Astrocyte (in vitro differentiated cells and primary cell): ENCODE measurements at places on chromosomes 7 and 10. TPM values are rescaled to one million over a fixed set of nuclear protein-coding genes. Genes with fewer than 3 reads are reported as not detected.

GRCh38 chr7:36781011-36781738, 56.9 kb upstream of the AOAH start:
- no peak for DNase-seq

PDE1C gene
- 14.9 and 31.6 TPM in 2 replicates for total RNA-seq

TES gene
- total RNA-seq, result 179 and 184 TPM in 2 replicates

DNA sequence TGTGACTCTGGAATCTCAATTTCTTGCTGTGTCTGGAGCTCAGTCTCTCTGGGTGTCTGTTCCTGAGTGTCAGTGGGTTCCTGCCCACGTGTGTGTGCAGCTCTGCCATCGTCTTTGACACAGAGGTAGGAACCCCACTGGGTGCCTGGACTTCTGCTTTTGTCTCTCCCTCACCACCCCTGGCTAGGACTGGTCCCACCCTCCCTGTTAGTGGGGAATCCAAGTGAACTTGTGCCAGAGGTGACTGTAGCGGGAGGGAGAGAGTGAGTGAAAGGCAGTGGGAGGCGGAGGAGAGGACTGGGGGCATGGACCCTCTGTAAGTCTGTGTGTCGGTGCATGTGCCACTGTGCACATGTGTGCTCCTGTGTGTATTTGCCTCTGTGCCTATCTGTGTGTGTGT, 299.9 kb upstream of the ZMIZ1 start:
- no peak for DNase-seq

- no peak for DNase-seq
Observed at GRCh38 chr10:117817116-117817515, 229.6 kb downstream of the RAB11FIP2 start.

- no peak for DNase-seq
Observed at GRCh38 chr7:93579431-93579830, 4.9 kb upstream of the CALCR start.

GRCh38 chr10:47378183-47378510, 5.9 kb downstream of the ZNF488 start:
- no peak for DNase-seq

DNA sequence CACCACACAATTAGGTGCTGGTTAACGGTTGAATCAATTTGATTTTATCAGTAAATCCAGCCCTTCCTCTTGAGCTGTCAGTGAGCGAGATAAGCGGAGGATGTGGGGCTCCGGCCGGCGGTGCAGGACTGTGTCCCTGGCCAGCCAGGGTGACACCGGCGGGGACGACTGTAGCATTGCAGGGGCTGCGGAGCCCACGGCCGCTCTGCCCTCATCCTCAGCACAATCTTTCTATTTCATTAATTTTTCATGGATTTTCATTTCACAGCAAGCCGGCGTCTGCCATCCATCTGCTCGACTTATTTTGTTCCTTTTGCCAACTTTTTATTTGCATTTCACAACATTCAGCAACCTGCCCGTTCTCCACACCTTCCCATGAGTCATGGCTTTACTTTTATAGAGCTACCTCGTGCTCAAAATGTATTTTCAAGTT, 4.7 kb downstream of the ADARB2 start:
- DNase-seq, result no peak

DNA sequence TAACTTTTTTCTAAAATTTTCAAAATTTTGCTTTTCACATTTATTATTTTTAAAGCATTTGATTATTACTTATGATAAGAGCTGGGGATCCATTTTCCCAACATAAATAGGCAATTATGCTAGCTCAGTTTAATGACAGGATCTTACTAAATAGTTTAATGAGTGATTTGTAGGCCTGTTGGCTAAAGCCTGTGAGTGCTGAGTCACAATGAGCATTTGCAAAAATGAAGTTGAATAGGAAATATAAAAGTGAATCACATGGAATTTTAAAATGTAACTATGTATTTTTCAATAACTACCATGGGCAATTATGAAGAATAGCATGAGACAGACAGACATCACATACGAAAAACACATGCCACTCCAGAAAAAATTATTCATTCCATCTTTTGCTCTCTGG, 45.1 kb upstream of the ZPBP start:
- DNase-seq, result no peak

DNA sequence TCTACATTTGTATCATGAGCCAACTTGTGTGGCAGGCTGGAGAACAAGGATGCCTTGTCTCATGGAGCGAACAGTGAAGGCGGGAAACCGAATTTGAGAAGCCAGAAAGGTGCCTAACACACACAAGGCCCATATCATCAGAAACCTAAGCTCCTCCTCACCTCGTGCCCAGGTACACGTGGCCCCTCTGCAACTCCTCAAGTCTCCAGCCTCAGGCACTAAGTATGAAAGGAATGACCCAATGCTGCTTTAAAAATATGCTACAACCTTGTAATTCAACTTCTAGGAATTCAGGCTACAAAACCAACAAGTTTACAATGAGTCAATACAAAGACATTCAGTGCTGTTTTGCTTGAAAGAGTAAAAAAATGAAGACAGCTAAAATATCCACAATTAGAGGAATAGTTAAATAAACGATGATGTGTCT, 95.7 kb downstream of the CDK6 start:
- peak; percentile 95 for DNase-seq

DNA sequence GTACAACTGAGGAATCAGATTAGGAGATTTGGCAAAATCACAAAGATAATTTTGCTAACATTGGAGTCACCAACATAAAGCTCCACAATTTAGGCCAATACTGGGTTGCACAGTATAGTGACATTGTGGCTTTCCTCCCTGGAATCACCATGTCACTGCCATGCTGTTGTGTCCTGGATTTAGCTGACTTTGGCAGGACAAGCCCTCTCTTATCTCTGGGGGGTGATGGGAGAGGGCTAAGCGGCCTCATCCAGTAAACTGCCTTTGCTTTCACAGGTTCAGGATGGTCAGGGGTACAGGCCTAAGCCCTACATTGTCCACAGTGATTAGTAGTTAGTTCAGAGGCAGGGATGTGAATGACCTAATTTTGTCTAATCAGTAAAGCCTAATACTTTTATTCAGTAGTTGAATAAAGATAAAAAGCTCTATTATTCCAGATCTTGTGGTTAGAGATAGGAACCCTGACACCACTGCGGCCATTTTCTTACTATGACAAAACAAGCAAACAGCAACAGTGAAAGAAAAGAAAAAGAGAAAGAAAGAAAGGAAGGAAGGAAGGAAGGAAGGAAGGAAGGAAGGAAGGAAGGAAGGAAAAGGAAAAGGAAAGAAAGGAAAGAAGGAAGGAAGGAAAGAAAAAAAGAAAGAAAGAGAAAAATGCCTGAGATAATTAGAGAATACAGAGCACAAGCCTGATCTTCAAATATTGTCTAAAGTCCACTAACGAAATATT, 140.1 kb downstream of the ETV1 start:
- no peak for DNase-seq

TDRD1 gene
- total RNA-seq, result not detected in 2 replicates

DNA sequence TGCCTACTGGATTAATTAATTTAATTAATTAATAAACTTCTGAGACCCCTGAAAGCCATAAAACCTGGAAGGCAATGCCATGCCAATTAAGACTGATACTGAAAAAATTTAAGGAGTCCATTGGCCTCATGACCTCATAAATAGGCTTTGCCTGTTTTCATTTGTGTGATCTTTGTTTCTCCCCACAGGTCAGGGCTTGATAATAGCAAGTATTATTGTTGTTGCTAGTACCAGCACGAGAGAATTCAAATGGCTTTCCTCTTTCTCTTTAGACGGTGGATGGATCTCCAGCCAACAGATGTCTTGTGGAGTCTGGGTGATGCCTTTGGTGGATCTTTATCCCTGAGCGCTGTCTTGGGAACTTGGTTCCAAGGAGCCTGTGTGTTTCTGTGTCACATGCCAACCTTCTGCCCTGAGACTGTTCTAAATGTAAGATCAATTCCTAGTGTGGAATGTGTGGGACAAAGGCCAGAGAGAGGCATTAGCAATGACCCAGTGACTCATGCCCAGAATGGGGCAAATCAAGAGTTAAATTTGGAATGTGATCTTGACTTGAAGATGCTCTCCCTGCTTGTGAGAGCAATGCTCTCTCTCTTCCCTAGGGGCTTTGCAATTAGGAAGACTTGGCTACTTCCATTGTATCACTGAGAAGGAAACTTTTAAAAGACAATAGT, 17.7 kb downstream of the ACSM6 start:
- no peak for DNase-seq

GRCh38 chr7:778968-779451, 51.9 kb upstream of the PRKAR1B start:
- no peak for DNase-seq
